Airway epithelial cell (primary cell): ENCODE measurements at places on chromosomes 16 and 17. TPM values are rescaled to one million over a fixed set of nuclear protein-coding genes. Genes with fewer than 3 reads are reported as not detected.

Gene XAF1
- total RNA-seq: 0.21 TPM in 1 of 2 replicates, not detected in the other

Gene KCNG4
- not detected in 2 replicates for total RNA-seq

Gene COX6A2
- total RNA-seq: not detected in 2 replicates

Gene KATNB1
- 27.6 and 35.7 TPM in 2 replicates for total RNA-seq

Gene STH
- total RNA-seq: not detected in 2 replicates

Gene HS3ST3A1
- 2.5 and 3.3 TPM in 2 replicates for total RNA-seq

Gene AKAP10
- 11.0 and 13.2 TPM in 2 replicates for total RNA-seq

Gene OTOA
- not detected in 2 replicates for total RNA-seq

Gene RNF151
- not detected in 2 replicates for total RNA-seq

Gene CDRT4
- 3.2 and 5.9 TPM in 2 replicates for total RNA-seq

Gene MTSS2
- 118 and 122 TPM in 2 replicates for total RNA-seq

Gene CALB2
- 1.3 TPM in 1 of 2 replicates, not detected in the other for total RNA-seq

Gene NTN3
- 0.14 TPM in 1 of 2 replicates, not detected in the other for total RNA-seq

Gene MAPT
- total RNA-seq: 0.14 and 0.51 TPM in 2 replicates

Gene ACSM2A
- not detected in 2 replicates for total RNA-seq

Gene CD300LG
- total RNA-seq: not detected in 2 replicates

Gene GRAPL
- not detected in 2 replicates for total RNA-seq

Gene GFAP
- 0.05 TPM in 1 of 2 replicates, not detected in the other for total RNA-seq

Gene SNAI3
- 0.70 and 0.71 TPM in 2 replicates for total RNA-seq

Gene SPNS3
- total RNA-seq: not detected in 2 replicates

Gene KIF18B
- 10.4 and 15.2 TPM in 2 replicates for total RNA-seq

Gene TMEM92
- 5.6 and 7.5 TPM in 2 replicates for total RNA-seq

Gene HBA2
- total RNA-seq: not detected in 2 replicates

Gene ACSF2
- total RNA-seq: 23.7 and 46.3 TPM in 2 replicates

Gene AOC3
- under 0.01 and 0.07 TPM in 2 replicates for total RNA-seq

Gene WNT9B
- total RNA-seq: not detected in 2 replicates

Gene TLK2
- 16.2 and 20.1 TPM in 2 replicates for total RNA-seq

Gene DNAI2
- not detected in 2 replicates for total RNA-seq

Gene ZNF423
- total RNA-seq: 0.09 and 0.14 TPM in 2 replicates

Gene GAS2L2
- 0.14 TPM in 1 of 2 replicates, not detected in the other for total RNA-seq
